ENCODE measurements at places on chromosomes 16 and 17.

GRCh38 chr17:45013021-45013997 is 38.1 kb downstream of the DCAKD start:
- DNase-seq: no peak

- DNase-seq: no peak
Observed at GRCh38 chr17:72587773-72588511, 467.1 kb downstream of the SOX9 start.

DNA sequence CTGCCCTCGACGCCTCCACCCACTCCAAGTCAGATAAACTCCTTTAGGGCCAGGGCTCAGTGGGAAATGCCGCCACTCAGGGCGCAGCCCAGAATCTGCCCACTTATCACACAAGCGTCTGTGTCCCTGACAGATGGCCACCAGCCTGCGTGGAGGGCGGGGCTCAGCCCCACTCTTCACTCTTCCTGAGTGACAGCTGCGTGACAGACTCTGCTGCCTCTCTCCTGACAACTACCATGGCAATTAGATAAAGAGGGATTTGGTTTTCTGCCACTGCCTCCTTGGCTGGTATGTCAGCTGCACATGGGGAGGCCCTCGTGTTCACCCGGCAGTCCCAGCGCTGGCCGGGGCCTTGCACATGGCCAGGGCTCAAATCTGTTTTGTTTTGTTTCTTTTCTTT is 96.2 kb downstream of the RTN4RL1 start:
- no peak for DNase-seq

DNA sequence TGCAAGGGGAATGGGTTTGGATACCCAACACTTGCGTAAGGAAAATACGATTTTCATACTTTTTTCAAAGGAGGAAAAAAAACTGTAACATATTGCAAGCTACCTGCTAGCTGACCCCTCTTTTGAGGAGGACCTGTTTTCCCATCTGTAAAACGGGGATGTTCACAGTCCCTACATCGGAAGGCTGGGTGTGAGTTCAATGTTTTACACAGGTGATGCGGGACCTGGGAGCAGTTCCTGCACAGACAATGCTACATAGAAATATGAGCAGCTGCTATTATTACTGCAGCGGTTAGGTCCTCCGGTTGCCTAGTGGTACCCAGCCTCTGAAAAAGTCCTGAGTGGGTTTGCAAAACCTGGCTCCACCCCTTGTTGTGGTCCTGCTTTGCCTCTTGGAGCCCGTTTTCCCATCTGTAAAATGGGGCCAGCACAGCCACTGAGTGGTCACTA is 3.5 kb downstream of the SOCS1 start:
- DNase-seq: no peak

GRCh38 chr17:70810609-70811008 is 641.3 kb downstream of the KCNJ2 start:
- DNase-seq: no peak

DNA sequence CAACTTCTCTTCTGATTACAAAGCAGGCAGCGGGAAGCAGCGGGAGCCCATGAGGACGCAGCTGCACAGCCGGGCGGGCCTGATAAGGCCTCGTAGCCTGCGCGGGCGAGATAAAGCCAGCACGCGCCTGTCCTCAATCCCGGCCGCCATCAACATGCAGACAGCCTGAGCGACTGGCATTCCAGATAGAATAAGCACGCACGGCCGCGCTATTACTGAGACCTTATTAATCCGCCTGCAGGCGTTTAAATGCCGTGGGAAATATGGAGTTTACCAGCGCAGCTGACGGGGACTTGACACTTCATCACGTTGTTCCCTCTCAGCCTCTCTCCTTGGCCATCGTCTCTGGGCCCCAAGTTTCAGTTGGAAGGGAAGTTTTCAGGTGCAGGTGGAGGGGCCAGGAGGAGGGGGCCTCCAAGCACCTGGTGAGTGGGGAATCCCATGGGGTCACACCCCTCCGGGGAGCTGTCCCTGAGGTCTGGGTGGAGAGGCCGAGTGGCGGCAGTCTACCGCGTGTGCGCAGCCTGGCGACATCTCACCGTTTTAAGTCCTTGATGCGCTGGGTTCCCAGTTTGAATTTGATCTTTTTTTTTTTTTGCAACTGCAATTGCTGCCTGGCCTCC is 27.3 kb upstream of the CBFA2T3 start:
- no peak for DNase-seq

GRCh38 chr17:65886315-65887245 is 305.4 kb downstream of the CEP112 start:
- DNase-seq: no peak

GRCh38 chr17:82492643-82493225 is 26.8 kb upstream of the FOXK2 start:
- DNase-seq: no peak

DNA sequence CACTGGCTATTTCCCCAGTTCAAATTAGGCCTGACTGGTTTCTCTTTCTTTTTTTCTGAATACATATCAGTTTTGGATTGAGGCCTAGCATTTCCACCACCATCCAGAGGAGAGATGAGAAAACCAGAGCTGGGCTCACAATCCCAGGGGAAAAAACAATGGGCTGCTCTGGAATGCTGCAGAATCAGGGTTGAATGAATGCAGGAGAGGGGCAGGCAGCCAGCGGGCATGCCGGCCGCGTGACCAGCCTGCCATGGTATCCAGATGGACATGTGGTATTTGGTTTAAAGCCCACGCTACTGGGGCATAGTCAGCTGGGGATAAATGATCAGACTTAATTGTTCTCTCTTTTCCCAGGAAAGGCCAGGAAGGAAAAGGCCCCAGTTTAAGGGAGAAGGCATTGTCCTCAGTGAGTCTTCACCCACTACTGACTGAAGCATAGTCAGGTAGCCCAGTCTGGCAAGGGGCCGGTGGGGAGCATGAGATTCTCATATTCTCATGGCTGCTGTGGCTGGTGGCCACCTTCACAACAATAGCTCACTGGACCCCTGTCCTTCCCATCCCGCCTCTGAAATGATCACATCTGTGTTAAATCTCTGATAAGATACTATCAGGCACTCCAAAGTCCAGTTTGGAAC is 38.7 kb upstream of the RHOT1 start:
- no peak for DNase-seq

- peak; percentile 27 for DNase-seq
Observed at GRCh38 chr17:7886227-7887037, 2.2 kb upstream of the CHD3 start.

- no peak for DNase-seq
Observed at GRCh38 chr16:79229361-79229760, 371.2 kb downstream of the MAF start.

DNA sequence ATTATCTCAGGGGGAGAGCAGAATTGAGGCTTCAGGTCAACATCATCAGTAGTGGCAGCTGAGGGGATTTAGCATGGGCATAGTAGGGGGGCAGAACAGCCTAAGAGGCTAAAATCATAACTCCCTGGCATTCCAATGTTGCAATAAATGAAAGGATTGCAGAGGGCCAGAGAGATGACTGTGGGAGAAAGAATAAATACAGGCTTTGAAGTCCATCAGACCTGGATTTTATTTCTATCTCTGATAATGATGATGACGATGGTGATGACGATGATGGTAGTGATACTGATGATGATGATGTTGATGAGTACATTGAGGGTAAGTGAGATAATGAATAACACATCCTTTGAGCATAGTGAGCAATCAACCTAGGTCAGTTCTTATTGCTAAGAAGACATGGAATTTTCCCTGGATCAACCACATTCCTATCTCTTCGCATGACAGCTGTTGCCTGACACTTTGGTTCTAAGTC is 107.4 kb upstream of the CDH11 start:
- no peak for DNase-seq

GRCh38 chr17:57135789-57136291 is 50.8 kb downstream of the AKAP1 start:
- DNase-seq: no peak

- DNase-seq: no peak
Observed at GRCh38 chr17:27868565-27868964, 24.6 kb downstream of the LYRM9 start.

GRCh38 chr16:4488499-4488967 is 12.3 kb downstream of the HMOX2 start:
- DNase-seq: no peak

DNA sequence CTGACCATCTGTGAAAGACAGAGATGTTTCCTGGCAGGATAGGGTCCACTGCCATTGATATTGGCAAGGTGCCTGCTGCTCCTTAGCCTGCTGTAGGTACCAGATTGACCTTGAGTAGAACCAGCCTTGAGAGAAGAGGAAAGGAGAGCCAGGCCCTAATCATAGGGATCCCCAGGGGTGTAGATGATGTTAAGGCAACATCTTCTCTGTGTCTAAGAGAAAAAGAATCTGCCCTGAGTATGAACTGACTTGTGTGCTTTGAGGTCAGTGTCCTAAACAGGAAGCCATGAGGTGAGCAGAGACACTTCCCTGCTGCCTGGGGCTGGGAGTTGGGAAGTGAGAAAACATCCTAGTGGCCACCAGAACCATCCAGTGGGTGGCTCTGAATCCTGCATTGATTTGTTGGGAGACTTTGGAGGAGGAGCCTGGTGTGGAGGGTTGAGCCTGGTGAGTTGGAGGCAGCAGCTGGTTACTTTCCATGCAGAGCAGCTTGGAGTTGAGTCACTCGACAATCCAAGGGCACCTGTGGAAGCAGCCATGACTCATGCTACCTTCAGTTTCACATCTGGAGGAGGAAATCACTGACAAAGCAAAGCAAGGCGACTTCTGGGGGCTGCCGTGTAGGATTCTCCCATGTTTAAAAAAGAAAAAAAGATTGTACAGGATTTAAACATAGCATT is 47.8 kb downstream of the BMERB1 start:
- DNase-seq: no peak

DNA sequence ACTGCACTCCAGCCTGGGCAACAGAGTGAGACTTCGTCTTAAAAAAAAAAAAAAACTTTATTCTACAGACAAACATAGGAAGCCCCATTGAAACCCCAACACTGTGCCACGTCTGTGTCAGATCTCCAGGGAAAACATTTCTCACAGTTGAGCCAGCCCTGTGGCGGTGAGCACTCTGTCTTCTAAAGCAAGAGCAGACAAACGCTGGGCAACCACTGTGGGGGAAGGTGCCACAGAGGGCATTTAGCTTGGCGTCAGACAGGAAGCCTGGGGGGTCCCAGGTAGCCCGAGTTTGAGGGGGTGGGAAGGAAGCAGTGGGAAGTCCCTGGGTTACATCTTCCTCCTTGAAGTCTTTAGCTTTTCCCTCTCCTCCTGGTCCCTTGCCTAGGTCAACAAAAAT is 16.0 kb downstream of the C17orf100 start:
- DNase-seq: no peak

DNA sequence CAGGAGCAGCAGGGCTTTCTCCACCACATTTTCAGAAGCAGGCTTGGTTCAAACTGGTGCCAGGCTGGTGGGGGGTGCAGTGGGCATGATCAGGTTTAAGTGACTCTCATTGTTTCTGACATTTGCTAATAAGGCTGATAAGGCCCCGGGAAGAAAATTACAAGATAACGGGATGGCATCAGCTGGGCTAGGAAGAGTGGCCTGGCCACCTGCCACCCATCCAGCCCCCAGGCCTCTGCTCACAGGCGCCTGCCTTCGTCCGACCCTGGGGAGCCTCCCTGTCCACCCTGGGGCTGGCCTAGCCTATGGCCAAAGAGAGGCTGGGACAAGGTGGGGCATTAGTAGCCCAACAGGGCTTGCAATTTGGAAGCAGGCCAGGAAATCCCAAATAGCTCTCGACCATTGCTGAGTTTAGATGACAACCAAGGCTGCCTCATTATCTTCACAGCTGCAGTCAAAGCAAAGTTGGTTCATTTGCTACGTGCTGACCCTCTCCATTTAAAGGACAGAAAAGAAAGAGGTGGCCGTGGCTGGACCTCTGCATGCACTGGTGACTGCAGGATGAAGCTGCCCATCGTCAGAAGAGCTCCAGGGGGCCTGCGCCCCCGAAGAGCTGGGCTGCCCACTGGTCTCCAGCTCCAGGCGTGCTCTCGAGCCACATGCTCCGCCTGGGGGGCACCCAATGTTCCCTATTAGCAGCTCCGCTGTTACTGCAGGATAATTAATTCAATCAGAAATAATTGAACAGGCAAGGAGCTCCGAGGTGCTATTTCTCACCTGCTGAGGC is 44.9 kb downstream of the PEMT start:
- no peak for DNase-seq

DNA sequence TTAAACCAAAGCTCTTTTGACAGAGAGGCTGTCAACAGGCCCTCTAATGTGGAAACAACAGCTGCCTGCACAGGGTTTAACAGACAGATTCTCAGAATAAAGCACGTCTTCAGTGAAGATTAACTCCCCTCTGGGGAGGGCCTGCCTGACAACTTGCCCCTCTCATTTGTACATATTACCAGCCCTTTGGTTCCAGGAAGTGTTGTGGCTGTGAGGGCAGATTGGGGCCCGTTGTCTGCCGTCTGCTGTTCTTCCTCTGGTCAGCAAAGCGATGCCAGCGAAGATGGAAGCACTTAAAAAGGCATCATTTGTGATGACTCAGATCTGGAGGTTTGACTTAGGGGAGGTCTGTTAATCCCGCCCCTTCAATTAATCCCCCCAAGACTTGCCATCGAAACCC is 177.0 kb upstream of the IRX6 start:
- DNase-seq: no peak

- no peak for DNase-seq
Observed at GRCh38 chr17:70478902-70479301, 309.6 kb downstream of the KCNJ2 start.

- peak; percentile 37 for DNase-seq
Observed at GRCh38 chr17:18184143-18185031, 759 bp downstream of the ALKBH5 start.

GRCh38 chr16:30149250-30149930 is 26.4 kb upstream of the MAPK3 start:
- DNase-seq: no peak

DNA sequence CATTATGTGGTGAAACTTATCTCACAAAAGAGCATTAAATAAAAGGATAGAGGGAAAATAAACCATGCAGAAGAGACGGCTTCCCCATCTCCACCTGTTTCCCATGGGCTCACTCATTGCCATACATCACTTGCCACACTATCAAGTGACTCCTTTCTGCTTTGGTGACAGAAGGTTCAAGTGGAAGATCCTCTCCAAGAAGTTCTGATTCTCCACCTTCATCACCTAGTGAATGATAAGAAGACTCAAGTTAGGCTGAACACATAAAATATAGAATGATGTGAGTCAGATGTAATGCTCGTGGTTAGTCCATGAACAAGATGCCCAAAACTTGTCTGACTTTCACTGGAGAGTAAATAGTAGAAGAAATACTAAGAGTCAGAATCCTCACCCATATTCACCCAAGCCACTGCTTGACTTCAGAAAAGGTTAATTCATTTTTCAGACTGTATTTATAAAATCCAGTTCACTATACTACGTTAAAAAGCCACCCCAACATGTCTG is 100.1 kb upstream of the TOB1 start:
- DNase-seq: no peak

GRCh38 chr17:68924793-68925720 is 30.1 kb downstream of the ABCA8 start:
- no peak for DNase-seq
